ENCODE measurements at places on chromosomes 1 and 21.

GRCh38 chr1:55987491-55988249 is 591.7 kb downstream of the PLPP3 start:
- DNase-seq, result no peak

DNA sequence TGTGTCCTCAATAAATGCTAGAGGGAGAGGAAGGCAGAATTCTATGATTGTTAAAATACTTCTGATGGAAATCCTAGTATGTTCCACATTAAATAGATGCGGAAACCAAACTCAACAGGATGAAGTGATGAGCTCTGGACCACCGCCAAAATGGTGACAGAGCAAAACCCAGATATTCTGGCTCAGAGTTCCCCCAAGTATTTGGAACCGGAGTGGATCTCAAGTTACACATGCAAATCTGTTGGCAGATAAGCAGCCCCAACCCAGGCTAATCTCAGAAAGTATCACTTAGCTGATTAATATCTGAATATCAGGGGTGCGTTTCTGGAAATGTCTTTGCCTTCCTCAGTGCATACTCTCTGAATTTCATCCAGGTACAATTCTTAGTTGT is 17.4 kb upstream of the GRHL3 start:
- DNase-seq, result no peak

- DNase-seq, result no peak
These were observed 48.4 kb downstream of the SLAMF6 start for GRCh38 chr1:160474392-160475242.

DNA sequence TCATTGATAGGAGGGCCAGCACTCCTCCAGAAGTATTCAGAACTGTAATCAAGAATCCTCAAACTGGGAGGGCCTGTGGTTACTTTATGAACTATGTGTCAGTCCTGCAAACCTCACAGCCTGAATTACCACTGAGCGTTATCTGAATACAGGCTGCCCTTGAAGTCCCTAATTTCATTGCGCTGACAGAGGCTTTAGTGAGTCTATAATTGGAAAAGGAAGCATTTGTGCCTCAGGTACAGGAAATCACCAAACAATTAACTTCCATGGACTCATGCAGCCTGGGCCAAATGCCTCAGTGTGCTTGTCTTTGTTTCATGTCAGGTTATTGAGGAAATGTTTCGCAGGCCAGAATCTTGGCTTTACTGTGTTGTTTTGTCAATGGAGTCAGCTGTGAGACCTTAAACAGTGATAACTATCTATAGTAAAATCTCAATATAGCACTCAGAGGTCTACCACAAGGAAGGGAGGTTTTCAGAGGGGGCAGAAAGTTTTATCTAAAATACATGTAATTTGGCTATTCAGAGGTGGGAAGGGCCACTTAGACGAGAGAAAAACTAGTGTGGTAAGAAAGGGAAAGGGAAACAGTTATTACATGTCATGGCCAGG is 32.9 kb upstream of the DOCK7 start:
- no peak for DNase-seq

- no peak for DNase-seq
These were observed 32.3 kb upstream of the GPR52 start for GRCh38 chr1:174415506-174415905.

All from mucosa of gallbladder (tissue), 1 donor.